Stimulated activated CD8-positive, alpha-beta memory T cell treated with anti-CD3 and anti-CD28 coated beads, Interleukin-7, amount 100 ng/mL, for 1 hour (primary cell): ENCODE measurements at places on chromosomes 3 and 15.

DNA sequence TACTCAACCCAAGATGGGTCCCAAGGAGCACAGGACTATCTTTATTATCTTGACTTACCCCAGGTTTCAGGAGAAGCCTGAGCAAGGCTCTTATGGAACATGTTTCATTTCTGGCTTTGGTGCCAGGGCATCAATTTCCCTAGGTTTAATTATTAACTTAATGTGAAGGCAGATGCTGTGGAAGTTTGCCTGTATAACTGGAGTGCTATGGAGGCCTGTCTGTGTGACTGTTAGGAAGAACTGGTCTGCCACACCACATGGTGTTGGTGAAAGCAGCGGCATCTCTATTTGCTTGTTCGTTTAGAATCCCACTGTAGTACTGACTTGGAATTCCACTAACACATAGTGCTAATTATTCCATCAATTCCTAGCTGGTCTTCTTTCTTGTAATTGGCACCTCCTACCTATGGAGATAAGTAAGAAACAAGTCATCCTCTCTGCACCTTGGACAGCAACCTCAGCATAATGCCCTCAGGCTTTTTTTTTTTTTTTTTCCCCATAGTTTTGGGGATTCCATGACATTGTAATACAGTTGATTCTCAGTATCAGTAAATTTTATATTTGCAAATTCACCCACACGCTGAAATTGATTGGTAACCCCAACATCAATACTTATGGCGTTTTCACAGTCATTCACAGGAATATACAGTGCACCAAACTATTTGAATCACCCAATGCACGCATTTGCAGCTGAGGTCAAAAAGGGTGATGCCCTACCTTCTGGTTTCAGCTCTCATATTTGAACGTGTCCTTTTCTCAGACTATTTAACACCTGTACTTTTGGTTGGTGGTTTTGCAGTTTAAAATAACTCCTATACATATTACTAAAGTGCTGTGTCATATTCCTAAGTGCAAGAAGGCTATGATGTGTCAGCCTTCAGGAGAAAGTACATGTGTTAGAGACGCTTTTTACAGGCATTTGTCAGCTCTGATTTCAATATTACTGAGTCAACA lies 772.8 kb upstream of the LMCD1 start:
- no peak for DNase-seq

DNA sequence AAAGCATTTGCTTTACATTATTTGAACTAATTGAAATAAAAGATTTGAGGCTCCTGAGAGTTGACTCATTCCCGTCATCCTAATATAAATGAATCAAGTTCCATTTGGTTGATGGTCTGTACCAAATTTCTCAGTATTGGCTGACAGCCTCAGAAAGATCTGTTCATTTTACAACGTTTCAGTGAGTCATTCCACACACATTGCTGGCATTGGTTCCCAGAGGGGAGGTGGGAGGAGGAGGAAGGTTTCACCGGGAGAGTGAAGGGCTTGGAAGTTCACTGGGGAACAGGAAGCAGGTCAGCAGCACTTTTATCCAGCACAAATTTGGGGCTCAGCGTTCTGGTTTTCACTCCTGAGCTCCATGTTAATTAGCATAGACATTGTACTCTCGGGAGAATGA lies 176.7 kb upstream of the CADPS start:
- no peak for DNase-seq

DNA sequence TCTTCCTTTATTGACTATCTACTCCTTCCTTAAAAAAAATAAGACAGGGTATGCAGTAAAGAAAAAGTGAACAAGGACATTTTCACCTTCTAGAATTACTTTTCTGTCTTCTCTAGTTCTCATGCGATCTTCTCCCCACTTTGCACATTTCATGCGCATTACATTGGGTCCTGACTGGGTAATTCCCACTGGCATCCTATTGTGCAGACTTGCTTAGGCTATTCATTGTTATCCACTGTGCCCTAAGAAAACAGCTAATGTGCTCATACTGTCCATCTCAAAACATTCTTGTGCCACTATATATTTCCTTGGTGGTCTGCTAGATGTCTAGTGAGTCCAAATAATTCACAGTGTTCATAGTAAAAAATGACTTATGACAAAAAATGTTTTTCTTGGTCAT lies 447.4 kb upstream of the ROBO1 start:
- no peak for DNase-seq

DNA sequence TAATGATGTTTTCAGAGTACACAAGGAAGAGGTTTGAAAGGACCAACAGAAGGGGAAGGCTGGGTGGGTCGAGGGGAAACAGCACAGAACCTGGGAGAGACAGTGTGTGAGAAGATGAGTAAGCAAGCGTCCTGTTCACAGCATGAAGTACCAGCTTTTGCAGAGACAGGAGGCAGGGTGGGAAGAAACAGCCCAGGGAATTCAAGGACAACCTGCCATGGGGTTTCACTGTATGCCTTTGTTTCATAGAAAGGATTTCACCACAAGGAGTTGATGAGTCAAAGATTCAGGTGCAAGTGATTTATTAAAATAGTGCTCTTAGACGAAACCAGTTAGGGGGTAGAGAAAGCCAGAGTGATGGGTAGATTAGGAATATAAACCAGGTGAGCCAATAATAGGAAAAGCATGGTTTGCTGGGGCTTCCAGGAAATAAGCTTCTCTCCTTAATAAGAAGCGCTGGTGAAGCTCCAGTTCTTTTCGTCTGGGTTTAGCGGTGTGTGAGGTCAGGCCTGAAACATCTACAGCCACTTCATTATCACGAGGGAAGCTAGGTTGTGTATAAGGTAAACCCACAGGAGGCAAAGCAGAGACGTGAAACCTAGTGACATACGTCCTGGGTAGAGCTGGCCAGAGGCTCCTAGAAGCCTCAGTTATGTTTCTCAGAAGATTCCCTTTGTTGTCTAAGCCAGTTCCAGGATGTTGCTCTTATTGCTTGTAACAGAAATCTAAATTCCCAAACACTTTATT lies 3.9 kb downstream of the HHLA2 start:
- DNase-seq: no peak

DNA sequence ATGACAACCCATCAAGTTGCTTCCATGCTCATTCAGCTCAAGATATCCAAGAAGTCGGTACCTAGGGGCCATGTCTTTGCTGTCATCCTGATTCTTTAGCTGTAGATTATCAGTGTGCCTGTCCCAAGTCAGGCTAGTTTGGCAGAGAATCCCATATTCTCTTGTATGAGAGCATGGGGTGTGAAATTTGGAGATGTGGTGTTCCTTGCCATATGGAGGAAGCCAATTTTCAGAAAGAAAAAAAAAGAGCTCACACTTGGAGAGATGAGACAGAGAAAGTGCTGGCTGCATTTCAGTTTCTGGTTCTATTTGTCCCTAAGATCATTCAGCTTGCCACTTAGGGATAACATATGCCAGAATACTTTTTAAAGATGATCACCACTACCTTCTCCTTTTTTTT lies 52.3 kb upstream of the SLC4A7 start:
- no peak for DNase-seq

DNA sequence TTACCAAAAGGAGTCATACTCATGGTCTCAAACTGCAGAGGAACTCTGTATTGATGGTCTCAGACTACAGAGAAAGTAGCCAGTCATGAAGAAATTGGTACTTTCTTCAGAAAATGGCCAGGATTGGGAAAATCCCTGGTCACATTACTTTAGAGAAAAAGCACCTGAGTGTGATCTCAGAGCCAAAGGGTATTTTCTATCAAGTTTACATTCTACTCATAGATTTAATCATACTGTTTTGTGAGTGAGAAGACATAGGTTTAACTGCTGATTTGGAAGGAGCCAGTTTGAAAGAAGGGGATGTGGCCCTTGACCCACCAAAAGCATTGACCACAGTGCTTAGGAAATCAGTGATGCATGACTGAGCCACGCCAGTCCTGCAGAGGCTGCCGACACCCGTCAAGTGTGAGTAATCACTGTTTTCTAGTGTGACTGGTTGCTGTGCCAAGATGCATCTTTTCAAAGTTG lies 203.6 kb downstream of the AKAP13 start:
- DNase-seq: no peak

DNA sequence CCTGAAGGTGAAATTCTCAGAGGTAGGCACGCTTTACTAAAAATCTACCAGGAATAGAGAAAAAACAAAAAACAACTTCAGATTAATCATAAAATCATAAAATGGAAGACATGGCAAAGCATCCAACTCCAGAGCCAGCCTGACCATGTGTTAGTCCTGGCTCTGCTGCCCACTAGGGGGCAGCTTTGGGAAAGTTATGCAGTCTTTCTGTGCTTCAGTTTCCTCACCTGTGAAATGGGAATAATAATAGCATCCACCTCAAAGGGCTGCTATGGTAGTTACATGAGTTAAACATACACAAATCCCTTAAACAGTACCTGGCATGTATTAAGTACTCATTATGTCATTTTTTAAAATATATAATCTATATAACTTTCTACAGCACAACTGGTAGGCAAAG lies 52.3 kb downstream of the WNT5A start:
- DNase-seq: no peak

GRCh38 chr3:151609491-151609890 lies 124.2 kb upstream of the AADACL2 start:
- no peak for DNase-seq

DNA sequence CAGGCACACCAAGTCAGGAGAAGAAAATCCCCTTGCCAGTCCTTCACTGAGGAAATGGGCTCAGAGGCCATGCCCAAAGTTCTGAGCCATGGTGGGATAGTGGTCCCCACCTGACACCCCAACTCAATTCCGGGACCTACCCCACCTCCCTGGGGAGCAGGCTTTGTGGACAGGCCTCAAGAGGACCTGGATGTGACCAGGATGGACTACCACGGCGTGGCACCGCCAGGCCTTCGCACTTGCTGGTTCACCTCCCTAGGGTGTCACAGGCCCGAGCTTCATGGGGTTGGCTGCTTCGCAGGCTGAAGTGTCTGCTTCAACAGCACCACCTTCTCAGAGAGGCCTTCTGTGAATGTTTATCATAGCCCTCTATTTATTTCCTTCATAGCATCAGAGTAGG lies 31.7 kb downstream of the POC1A start:
- DNase-seq: no peak

- no peak for DNase-seq
Measured at GRCh38 chr3:100144255-100144866, 30.1 kb upstream of the FILIP1L start.

- DNase-seq: no peak
Measured at GRCh38 chr15:80342148-80342547, 62.0 kb upstream of the ARNT2 start.

GRCh38 chr3:27171113-27171512 lies 198.1 kb downstream of the NEK10 start:
- no peak for DNase-seq

DNA sequence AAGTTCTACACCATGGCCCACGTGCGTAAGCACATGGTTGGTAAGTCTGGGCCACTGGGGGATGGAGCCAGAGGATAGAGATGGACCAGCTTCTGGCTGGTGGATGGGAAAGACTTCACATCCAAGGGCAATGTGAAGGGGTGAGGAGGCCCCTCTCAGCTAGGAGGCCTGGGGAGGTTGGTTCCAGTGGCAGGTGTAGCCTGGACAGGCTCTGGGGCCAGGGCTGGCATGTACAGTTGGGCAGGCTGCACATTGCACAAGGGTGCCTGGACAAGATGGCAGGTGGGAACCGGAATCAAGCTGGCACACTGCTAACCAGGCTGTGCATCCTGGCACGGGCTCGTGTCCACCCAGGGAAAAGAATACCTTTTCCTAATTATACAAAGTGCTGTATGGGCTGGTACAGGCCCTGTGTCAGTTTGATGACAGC lies 8.1 kb downstream of the ZBTB47 start:
- no peak for DNase-seq

DNA sequence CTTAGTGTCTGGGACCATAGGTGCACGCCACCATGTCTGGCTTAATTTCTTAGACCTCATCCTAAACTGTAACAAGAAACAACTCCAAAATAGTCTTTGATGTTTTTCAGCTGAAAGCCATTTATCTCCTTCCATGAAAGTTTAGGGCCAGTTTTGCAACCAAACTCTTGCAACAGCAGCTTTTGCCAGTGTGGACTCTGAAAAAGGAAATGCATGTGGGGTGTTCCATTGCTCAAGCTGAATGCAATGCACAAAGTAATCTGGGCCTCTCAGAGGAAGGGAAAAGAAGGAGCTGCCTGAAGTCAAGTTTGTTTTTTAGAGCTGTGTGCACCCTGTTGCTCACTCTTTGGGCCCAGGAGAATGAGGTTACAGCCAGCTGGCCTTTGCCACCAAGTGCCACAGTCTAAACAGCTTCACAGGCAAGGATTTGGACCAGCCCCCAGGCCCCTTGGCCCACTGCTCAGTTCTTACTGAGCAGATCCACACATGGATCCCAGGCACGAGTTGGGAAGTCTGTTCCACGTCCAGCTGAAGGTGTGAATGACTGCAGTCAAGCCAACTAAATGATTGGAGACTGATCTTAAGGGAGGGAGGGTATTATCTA lies 212.3 kb upstream of the LRRFIP2 start:
- no peak for DNase-seq

GRCh38 chr3:185992831-185993374 lies 55.1 kb upstream of the TRA2B start:
- DNase-seq: no peak

DNA sequence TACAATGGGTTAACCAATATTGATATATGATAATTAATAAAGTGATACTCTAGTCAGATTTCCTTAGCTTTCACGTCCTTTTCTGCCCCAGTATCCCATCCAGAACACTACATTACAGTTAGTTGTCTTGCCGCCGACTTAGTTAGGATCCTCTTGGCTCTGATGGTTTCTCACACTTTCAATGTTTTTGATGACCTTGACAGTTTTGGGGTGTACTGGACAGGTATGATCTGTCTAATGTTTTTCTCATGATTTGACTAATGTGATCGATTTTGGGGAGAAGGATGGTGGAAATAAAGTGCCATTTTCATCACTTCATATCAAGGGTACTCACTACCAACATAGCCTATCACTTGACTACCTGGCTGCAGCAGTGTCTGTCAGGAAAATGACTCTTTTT lies 245.0 kb upstream of the TMC3 start:
- no peak for DNase-seq

- no peak for DNase-seq
Measured at GRCh38 chr15:24878153-24878552, 76.6 kb upstream of the SNRPN start.

- no peak for DNase-seq
Measured at GRCh38 chr3:105323274-105323599, 43.5 kb upstream of the ALCAM start.

- no peak for DNase-seq
Measured at GRCh38 chr3:12966847-12967605, 106.2 kb downstream of the IQSEC1 start.

GRCh38 chr3:170560296-170560695 lies 25.6 kb downstream of the SLC7A14 start:
- no peak for DNase-seq

DNA sequence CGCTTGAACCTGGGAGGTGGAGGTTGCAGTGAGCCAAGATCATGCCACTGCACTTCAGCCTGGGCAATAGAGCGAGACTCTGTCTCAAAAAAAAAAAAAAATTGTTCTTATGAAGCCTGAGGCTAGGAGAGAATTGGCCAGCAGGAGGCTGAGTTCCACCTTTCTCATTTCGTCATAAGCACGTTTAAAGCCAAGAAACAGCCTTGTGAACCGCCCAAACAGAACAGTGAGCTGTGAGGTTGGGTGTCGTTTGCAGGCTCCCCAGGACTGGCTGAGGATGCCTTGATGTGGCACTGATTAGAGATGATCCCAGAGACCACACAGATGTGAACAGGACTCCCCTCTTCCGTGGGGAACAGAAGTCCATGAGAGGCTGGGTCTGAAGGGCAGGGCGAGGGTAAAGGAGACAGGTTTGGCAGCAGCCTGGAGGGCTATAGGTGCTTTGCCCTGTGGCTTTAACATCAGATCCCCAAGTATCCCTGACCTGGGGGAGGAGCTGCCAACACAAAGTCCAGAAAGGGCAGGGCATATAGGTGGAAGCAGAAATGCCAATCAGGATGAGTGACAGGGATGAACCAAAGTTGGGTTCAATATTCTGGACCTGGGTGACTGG lies 52.9 kb downstream of the CLEC3B start:
- DNase-seq: no peak

GRCh38 chr3:78736863-78737262 lies 1030.9 kb downstream of the ROBO1 start:
- DNase-seq: no peak
